GM20000 (cell line): ENCODE measurements at places on chromosomes 13 and 19.

GRCh38 chr13:34647379-34648150, 294.5 kb upstream of the NBEA start:
- DNase-seq, result no peak

- DNase-seq, result no peak
Measured at GRCh38 chr13:33968520-33969507, 150.9 kb downstream of the RFC3 start.

DNA sequence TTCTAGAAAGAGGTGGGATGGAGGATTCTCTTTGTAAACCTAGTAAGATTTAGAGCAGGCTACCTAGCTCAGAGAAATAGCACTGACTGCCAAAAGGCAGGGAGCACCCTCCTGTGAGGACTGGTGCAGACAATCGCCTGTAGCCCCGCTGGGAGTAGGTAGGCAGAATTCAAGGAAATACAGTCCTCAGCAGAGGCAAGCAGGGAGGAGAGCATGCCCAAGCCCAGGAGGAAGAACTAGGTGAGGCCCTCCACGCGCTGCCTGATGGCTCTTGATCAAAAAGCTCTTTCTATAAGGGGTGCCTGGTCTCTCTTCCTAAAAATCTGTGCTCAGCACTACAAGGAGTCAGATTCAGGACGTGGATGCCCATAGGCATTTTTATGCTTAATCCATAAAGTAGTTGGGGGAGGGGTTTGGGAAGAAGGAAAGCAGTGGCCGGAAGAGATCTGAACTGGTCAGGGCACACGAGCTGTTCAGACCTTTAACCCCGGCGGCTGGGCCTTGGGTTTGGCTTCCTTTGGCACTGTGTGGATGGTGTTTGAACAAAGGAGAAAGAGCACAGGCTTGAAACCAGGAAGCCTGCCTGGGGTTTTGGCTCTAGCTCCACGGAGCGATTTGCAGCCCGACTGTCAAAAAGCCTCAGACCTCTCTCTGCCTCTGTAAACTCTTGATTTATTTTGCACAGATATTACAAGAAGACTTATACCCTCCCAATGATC, 320.6 kb downstream of the FOXO1 start:
- DNase-seq, result no peak

- DNase-seq, result no peak
Measured at GRCh38 chr13:63910511-63910910, 2494.9 kb upstream of the PCDH20 start.

DNA sequence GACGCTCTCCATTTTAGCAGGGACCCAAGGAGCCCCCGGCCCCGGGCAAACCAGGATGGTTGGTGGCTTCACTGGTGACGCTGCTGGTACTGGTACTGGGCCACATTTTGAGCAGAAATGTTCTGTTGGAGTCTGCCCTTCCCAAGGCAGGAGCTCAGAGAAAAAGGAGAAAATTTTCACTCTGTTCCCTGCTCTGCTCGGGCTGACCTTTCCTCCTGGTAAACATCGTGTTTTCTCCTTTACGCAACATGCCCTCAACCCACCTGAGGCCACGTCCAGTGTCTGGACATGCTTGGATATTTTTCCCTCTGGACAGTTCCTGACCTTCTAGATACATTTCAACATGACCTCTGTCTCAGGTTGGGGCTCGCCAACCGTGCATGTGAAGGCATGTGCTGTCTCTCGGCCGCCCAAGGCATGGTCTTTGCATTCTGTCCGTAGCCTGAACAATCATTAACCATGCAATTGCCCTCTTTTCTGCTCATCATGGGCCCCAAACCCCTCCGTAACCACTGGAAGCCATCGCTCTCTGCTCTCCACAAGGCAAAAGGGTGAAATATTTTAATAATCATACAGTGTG, 115.2 kb upstream of the PEG3 start:
- no peak for DNase-seq

- DNase-seq, result no peak
Measured at GRCh38 chr19:15673176-15673654, 328 bp downstream of the CYP4F12 start.

- peak; percentile 69 for DNase-seq
Measured at GRCh38 chr19:41886761-41887710, 4.1 kb downstream of the ARHGEF1 start.

- DNase-seq, result no peak
Measured at GRCh38 chr13:40192858-40193257, 473.6 kb downstream of the FOXO1 start.

- DNase-seq, result no peak
Measured at GRCh38 chr19:46878613-46879375, 18.0 kb downstream of the ARHGAP35 start.

- DNase-seq, result no peak
Measured at GRCh38 chr13:43348397-43348796, 325.0 kb downstream of the DNAJC15 start.

DNA sequence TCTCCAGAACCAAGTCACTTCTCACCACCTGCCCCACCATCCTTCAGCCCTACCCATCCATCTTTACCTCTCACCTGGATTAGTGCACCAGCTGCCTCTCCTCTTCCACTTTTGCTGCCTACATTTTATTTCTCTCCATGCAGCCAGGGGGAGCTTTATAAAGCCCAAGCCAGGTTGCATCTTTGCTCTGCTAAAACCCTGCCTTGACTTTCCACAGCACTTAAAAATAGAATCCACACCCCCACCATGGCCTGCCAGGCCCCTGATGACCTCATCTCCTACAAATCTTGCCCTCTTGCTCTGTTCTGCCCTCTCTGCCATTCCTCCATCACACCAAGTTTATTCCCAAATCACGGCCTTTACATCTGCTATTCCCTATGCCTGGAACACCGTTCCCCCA, 1.8 kb downstream of the HOOK2 start:
- no peak for DNase-seq

- DNase-seq, result peak; percentile 81
Measured at GRCh38 chr19:15584541-15585115, 30.4 kb upstream of the CYP4F8 start.

DNA sequence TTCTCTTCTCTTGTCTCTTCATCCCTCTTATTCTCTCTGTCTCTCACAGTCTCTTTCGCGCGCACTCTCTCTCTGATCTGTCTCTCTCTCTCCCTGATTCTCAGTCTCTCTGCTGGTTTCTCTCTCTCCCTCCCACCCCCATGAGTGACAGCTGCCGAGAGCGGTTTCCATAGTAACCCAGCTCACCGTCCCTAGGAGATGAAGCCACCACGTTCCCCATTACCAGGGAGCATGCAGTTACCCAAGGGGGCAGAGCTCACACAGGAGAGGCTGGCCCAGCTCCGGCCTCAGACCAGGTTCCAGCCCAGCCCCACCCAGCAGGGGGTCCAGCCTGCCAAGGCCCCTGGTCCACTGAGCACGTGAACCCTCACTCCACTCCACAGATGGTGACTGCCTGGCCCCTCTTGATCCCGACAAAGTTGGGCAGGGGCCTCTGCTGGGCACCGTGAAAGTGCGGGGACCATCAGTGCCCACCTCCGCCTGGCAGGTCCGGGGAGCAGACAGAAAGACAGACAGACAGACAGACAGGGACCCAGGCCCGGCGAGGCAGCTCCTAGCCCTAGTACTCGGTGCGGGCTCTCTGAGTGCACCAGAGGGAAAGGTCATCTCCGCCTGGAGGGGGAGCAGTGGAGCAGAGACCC, 50.6 kb downstream of the CELF5 start:
- peak; percentile 85 for DNase-seq

- no peak for DNase-seq
Measured at GRCh38 chr13:107799001-107799400, 416.3 kb downstream of the LIG4 start.
